Pulmonary artery endothelial cell (primary cell): ENCODE measurements at places on chromosomes 2 and 18.

- no peak for DNase-seq
Observed at GRCh38 chr2:155600296-155600695, 732.2 kb downstream of the NR4A2 start.

DNA sequence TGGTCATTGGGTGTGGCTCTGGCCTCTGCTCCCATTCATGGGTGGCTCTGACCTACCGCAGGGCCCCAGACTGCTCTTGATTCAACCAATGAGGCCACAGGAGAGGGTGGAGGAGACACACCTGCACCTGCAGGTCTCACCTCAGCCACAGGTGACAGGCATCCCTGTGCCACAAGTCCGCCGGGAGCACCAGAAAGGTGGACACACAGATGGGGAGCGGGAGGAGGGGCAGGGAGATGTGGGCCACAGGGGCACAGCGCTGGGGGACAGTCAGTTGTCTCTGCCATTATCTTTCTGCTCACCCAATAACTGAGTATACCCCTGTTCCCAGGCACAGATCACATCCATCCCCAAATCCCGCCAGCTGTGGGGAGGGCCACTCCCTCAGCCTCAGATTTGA, 189.1 kb upstream of the SALL3 start:
- DNase-seq = no peak

DNA sequence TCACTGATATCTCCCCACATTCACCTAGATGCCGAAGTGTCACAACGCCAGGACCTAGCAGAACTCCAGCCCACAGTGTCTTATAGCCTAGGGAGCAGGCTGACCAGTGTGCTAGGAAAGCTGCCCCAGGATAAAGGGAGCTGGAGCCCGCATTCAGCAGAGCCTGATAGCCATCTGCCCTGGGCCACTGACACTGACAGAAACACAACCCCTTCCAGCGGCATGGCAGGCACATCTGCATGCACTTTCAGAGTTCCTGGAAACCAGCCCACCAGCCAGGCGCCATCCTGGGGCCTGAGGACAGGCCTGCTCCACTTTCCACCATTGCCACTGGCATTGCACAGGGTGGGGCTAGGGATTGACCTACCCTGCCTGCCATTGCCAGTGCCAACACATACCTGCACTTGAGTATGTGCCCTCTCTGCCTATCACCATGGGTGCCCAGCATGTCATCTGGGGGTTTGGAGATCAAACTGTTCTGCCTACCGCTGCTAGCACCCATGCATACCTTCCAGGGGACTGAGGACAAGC, 290.1 kb upstream of the KLHL14 start:
- no peak for DNase-seq

DNA sequence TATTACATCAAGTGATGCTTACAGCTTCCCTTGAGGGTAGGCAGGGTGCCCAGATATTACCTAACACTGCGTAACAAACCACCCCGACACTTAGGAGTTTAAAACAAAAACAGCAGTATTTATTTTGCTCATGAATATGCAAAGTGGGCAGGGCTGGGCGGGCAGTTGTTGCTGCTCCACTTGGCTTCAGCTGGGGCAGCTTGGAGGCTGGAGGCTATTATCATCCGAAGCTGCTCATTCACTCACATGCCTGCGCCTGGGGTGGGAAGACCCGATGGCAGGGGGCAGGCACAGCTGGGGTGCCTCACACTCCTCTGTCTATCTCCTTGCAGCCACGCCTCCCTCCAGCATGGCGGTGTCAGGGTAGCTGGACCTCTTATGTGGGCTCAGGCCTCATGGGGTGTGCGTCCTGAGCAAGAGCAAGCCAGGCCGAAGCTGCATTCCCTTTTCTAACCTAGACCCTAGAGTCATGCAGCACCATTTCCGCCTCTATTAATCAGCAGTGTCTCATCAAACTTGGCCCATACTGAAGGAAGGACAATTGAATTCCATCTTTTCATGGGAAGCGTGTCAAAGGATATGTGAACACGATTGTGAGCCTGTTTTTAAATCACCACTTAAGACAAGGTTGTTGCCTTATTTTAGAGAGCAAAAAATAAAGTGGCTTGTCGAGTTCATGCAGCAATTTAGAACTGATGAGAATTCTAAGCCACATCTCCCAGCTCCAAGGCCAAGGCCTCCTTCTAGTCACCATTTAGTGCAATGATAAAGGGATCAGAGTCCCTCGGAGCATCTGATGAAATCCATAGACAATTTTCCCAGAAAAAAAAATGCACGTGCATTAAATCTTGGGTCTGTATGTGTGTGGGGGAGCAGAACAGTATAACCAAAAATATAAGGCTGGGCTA, 54.9 kb downstream of the SDC1 start:
- no peak for DNase-seq

GRCh38 chr2:159798376-159798725, 343 bp upstream of the CD302 start:
- no peak for DNase-seq

GRCh38 chr2:46119453-46119852, 177.8 kb upstream of the EPAS1 start:
- no peak for DNase-seq

- DNase-seq = no peak
Observed at GRCh38 chr2:70596293-70596692, 42.7 kb upstream of the TGFA start.
